ENCODE measurements at places on chromosomes 13 and 19.
A peak's percentile ranks its signal among the peaks of the same experiment; 100 is the strongest.

DNA sequence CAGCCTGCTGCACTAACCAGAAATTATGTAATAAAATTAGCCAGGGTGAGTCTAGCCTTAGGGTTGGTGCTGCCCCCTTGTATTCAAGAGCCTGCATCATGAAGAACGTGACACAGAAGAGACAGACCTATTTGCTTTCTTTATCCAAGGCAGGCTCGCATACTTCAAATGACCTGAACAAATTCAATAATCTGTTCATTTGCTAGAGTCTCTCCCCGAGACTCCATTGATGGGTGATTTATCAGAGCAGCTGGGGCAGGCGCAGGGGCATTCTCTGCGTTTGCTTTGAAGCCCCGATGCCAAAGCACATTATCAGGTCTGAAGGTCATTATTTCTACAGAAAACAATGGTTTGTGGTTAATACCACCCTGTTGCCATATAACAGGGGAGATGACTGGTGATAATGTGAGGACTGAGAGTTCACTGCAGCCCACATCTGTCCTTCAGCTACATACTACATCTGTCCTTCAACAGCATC lies 520.3 kb downstream of the DIAPH3 start:
- no peak for DNase-seq

DNA sequence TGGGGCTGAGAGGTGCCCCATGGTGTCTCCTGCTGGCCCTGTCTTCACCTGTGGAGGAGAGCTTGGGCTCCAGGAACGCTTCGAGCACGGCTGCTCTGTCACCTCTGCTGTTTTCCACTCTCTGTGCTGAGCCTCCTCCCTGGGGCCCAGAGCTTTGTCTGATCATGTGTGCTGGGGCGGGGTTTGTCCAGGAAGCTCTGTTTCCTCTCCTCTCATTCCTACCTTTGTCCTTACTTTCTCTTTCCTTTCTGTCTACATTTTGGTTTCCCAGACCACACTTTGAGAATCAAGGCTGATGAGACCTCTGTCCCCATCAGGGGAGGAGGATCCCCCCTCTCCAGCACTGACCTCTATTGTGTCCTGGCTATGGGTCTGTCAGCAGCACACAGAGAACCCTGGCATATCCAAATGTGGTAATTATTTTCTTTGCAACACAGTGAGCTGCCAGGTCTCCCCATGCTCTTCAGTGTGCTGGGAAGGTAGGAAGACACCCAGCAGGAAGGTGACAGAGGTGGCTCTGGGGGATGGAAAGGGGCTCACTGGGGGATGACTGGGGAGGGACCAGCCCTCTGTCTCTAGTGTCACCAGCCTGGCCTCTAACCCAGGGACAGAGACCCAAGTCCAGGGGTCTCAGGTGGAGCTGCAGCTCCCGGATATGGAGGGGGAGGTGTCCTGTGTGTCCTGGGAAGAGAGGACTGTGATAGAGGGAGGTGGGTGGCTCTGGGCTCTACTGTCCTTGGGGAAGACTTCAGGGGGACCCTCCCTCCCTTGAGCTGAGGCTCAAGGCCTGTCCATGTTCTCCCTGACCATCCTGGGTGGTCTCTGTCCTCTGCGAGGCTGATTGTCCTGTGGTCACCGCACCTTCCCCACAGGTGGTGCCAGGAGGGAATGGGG lies at the start of gene CEACAM1:
CEACAM1 (minus strand) TSS at position 128 of the 894 bp plus-strand sequence; CDS start at position 21, 107 bp downstream.
- no peak for DNase-seq

GRCh38 chr13:90541346-90541745 lies 806.1 kb upstream of the MIR17HG start:
- DNase-seq: no peak

- DNase-seq: no peak
Measured at GRCh38 chr13:81425286-81425685, 1084.4 kb upstream of the SPRY2 start.

- DNase-seq: no peak
Measured at GRCh38 chr13:74889321-74889720, 592.6 kb downstream of the TBC1D4 start.

- no peak for DNase-seq
Measured at GRCh38 chr13:73433890-73434289, 375.1 kb downstream of the KLF5 start.

DNA sequence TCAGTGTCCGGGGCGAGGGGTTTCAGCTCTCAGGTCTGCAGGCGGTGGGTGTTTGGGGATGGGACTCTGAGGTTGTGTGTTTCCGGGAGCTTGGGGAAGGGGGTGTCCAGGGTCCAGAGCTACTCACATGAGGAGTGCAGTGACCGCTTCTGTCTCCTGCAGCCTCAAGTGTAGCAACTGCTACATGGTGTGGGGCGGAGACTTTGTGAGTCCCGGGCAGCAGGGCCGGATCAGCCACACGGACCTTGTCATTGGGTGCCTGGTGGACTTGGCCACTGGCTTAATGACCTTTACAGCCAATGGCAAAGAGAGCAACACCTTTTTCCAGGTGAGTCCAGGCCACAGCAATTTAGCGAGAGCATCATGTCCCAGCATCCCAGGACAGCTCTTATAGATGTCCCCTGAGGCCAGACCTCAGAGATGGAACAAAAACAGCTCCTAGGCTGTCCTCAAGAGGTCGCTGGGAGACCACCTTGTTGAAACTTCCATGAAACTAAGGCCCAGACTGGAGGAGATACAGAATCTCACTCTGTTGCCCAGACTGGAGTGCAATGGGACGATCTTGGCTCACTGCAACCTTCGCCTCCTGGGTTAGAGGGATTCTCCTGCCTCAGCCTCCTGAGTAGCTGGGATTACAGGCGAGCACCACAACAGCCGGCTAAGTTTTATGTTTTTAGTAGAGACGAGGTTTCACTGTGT lies 44.9 kb downstream of the RYR1 start:
- DNase-seq: peak; percentile 62

GRCh38 chr13:110466266-110466915 lies 95.1 kb downstream of the RAB20 start:
- DNase-seq: peak; percentile 33

GRCh38 chr13:73616861-73617260 lies 517.3 kb downstream of the KLF12 start:
- DNase-seq: no peak

DNA sequence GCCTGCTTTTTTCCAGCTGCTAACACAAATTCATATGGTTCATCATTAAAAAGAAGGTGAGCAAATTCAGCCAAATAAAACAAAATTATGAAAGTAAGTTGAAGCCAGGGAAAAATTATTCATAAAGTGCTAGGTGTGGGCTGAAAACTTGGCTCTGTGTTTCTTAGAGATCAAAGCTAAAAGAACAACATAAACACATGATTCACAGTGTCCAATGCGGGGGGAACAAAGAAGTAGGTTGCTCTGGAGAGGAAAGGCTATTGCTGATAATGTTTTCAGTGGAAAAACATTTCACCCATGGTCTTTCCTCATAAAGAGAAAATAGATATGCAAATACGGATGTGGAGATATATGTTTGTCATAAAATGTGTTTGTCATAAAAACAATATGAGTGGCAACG lies 1691.5 kb upstream of the SLC10A2 start:
- DNase-seq: no peak

DNA sequence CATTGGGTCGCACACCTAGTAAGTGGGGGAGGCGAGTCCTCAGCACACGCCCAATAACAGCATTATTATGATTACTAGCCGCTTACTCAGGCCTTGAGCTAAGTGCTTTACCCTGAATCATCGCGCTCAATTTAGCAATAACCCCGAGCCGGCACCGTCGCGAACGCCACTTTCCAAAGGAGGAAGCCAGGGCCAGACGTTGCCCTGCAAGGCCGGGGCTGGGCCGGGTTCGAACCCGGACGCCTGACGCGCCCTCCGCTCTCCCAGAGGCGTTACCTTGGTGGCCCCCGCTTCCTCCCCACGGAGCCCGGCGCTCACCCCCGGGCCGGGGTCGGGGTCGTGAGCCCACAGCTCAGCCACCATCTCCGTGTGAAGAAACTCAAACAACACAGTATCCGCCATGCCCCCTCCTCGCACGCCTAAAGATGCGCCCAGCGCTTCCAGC lies at the start of gene TRAPPC6A:
TRAPPC6A (minus strand) TSS at position 421 of the 445 bp plus-strand sequence; CDS start at position 402, 19 bp downstream.
- DNase-seq: no peak

DNA sequence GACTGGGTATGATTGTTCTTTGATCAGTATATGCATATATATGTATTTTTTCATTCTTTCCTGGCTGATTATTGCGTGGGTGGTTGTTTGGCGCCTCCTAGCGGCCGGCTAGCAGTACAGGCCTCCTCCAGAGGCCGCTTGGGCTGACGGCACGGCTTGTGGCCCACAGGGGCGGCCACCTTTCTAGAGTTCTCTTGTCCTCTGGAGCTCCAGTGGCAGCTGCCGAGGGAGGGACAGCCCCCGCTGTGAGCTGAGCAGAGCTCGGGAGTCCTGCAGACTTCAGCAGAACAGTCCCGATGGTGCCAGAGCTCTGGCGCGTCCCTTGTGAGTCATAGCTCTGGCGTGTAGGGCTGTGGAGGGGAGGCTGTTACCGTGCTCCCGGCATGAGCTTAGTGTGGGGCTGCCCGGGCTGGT lies 22.5 kb upstream of the ZNF429 start:
- DNase-seq: peak; percentile 47

DNA sequence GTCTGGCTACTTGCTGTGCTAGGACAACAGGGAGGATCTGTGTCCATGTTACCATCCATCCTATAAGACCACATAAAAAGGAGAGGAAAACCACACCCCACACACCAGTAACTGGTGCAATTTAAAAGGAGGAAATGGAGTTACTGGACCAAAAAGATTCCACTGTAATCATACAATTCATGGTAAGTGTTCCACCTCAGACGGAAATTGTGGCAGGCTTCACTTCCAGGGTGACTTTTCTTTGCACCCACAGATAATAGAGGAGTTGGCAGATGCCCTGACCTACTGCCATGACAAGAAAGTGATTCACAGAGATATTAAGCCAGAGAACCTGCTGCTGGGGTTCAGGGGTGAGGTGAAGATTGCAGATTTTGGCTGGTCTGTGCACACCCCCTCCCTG lies 2.4 kb downstream of the AURKC start:
- no peak for DNase-seq

GRCh38 chr19:10412257-10412977 lies 7.9 kb upstream of the PDE4A start:
- DNase-seq: no peak

DNA sequence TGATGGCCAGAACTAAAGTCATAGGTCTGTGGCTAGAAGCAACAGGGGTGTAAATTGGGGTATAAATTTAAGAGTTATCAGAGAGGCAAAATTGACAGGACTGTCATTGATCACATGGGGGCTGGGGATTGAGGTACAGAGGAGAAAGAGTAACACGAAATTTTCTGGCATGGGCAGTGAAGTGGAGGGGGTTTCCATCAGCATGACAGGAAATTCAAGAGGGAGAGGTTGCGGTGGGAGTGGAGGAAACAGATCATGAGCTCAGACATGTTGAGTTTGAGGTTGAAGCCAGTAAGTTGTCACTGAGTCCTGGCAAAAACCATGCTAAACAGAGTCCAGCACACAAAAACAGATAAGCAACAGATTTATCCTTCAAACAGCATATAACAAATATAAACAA lies 192.1 kb upstream of the TSC22D1 start:
- no peak for DNase-seq

DNA sequence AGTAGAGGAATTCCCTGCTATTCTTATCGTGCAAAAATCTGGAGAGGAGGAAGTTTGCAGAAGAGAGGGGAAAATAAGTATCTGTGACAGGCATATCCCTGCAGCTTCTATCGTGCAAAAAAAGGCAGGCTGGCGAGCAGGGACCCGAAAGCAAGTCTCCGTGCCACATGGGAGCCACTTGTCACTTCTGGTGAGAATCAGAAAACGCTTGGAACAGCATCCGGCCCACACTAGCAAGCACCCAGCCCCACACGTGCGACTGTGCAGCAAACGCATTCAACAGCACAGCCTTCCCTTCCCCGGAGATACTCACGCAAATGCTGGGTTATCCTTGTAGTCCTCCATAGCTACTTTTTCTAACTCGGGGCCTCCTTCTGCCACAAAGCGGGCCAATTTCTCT lies 16.9 kb downstream of the SUGP1 start:
- no peak for DNase-seq

DNA sequence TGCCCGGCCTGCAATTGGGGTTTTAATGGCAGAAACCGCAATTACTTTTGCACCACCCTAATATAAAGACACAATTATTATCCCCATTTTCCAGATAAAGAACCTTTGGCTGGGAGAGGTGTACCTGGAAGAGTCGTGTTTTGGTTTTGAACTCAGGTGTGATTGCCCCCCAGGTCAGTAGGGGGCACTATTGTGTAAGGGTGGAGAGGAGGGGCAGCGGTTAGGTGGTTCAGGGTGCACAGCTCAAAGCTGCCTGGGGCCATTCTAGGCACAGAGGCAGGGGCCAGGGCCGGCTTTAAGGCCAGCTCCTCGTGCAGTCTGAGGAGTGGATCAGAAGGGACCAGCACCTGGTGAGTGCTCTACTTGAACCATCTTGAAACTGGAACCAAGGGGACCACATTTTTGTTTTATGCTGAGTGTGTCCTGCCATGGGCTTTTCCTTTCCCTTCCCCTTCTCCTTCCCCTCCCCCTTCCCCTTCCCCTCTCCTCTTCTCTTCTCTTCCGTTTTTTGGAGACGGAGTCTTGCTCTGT lies 5.8 kb upstream of the FCGRT start:
- peak; percentile 87 for DNase-seq

- DNase-seq: no peak
Measured at GRCh38 chr13:44174769-44175425, 198.7 kb upstream of the SERP2 start.

GRCh38 chr13:20525144-20525600 lies 485 bp downstream of the CRYL1 start:
- DNase-seq: no peak

- DNase-seq: peak; percentile 75
Measured at GRCh38 chr19:19053508-19054314, 10.1 kb upstream of the SLC25A42 start.

GRCh38 chr13:114118511-114119123 lies 13.8 kb downstream of the RASA3 start:
- DNase-seq: no peak

DNA sequence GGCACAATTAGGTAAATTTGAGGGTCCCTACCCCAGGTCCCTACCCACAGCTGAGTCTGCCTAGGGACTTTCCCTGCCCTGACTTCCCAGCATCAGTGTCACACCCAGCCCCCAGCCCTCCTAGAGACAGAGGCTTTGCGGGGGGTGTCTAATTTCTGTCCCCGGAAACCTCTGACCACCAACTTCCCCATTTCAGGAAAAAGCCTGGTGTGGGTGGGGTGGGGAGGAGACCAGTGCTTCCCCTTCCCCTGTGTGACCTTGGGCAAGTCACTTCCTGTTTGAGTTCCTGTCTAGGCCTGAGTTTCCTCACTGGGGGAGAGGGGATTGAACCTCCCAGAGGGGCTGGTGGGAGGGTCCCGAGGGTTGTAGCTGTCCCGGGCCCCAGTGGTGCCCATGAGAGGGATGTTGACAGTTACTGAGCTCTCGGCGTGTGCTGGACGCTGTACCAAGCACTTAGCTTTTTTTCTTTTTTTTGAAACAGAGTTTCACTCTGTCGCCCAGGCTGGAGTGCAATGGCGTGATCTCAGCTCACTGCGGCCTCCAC lies 7.9 kb downstream of the VASP start:
- no peak for DNase-seq

- DNase-seq: no peak
Measured at GRCh38 chr19:2180881-2181632, 17.3 kb downstream of the DOT1L start.

DNA sequence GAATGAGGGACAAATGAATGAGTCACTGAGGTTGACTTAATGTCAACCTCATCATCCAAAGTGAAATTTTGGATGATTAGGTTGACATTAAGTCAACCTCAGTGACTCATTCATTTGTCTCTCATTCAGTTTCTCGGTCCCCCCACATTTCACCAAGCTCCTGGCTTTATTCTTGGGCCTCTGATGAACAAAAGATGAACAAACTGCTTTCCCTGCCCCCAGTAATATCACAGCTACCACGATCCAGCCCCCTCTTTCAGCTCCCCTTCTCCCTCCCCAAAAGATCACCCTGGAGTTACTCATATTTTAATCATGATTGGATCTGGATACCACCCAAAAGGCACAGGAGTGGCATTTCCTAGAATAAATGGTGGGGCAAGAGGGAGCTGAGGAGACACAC lies 10.8 kb downstream of the CEACAM18 start:
- no peak for DNase-seq

All from HAP-1 (cell line).